G401 (cell line): ENCODE measurements at places on chromosomes 2 and 18. TPM values are rescaled to one million over a fixed set of nuclear protein-coding genes. Genes with fewer than 3 reads are reported as not detected.

- no peak for DNase-seq
Observed at GRCh38 chr2:116499389-116499788, 1315.1 kb upstream of the DDX18 start.

- DNase-seq = no peak
Observed at GRCh38 chr18:32891797-32892196, 119.0 kb upstream of the KLHL14 start.

TLX2 gene
- not detected in 2 replicates for total RNA-seq

- DNase-seq = no peak
Observed at GRCh38 chr2:44679990-44680389, 261.5 kb upstream of the SIX3 start.

DNA sequence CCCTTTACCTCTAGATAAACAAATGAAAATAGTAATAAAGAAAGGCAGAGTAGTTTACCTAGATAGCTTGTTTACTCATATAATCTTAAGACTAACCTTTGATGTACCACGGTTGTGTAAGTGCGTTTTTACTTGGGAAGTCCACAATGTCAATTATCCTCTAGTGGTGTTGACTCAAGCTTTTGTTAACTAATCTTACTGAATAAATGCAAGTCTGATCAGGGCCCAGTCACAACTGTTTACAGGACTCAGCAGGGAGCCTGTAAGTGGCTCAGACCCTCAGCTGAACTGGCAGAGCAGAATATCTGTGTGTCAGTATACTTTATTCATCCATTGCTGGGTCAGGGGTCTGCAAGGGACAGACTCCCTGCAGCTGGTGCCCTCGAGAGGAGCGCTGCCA, 98.1 kb upstream of the ACAA2 start:
- DNase-seq = no peak

DNA sequence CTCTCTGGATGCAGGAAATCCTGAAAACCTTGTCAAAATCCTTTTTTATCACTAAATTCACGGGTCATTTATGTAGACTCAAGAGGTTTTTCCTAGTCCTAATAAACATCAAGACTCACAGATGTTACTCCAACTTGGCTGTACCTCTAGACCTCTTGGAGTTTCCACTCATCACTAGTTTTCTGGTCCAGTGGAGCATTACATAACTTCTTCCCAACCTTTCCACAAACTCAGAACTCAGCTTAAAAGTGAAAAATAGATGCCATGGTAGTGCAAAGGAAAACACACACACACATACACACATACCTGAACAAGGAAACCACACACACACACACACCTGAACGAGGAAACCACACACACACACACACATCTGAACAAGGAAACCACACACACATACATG, 807.2 kb downstream of the LRP1B start:
- no peak for DNase-seq

- DNase-seq = no peak
Observed at GRCh38 chr2:237213315-237214022, 127.8 kb downstream of the COPS8 start.

- no peak for DNase-seq
Observed at GRCh38 chr2:101368376-101368775, 18.9 kb downstream of the CREG2 start.

ST6GAL2 gene
- total RNA-seq = not detected in 2 replicates
